ENCODE measurements at places on chromosomes 2 and 18. TPM values are rescaled to one million over a fixed set of nuclear protein-coding genes. Genes with fewer than 3 reads are reported as not detected.
A peak's percentile ranks its signal among the peaks of the same experiment; 100 is the strongest.

- no peak for DNase-seq
Observed at GRCh38 chr18:49486606-49486952, 455 bp downstream of the C18orf32 start.

GRCh38 chr2:190763901-190764514 lies 115.1 kb downstream of the NAB1 start:
- no peak for DNase-seq

DNA sequence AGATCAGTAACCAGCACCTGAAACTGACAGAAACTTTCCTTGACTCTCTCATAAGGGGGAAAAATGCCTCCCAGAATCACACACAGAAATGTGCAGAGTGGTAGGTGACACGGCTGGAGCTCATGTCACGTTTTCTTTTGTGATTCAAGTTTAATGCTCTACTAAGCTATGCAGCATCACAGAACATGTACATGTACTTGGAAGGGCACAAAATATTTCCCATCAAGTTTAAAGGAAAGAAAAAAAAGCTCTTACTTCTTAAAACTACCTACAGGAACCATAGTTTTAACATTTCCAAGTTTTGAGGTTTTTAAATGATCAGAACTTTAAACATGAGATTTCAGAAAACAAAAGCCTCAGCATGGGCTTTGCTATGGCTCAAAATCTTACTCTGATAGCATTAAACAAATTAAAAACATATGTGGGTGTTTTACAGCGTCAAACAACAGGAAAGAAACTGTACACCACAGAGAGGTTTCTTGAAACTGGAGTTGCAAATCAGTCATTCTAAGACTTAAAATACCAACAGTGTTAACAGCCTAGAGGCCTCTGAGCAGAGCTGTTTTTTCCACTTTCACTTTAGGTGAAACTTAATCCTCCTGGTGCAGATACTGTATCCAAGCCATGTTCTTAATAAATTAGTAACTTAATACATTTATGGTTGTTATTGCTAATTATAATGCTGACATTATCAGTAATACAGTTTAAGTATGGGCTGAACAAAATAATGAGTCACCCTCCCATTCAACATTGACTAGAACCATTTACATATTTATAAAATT lies 30.1 kb downstream of the MBP start:
- DNase-seq = peak; percentile 63

DNA sequence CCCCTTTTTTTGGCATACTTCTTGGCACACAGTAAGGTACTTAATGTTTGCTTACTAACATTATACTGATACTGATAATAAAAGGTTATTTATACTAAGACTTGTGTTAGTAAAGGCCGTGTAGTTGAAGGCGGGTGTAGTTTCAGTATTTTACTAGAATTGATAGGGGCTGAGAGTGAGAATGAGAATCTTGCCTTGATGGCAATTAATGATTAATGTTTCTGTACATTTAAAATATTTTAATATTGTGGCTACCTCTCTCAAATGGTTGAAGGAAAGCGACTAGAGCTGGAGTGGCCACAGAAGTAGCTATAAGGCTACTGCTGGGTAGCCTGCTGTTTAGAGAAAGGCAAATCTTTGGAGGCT lies 29.3 kb downstream of the PELI1 start:
- DNase-seq = no peak

DNA sequence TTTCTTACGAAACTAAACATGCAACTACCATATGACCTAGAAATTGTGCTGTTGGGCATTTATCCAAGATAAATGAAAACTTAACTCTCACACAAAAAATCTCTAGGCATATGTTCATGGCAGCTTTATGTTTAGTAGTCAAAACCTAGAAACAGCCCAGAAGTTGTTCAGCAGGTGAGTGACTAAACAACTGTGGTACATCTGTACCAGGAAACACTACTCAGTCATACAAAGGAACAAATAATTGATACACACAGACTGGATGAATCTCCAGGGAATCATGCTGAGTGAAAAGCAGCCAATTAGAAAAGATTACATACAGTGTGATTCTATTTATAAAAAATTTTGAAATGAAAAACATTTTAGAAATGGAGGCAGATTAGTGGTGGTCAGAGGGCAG lies 29.3 kb downstream of the DYNC2LI1 start:
- no peak for DNase-seq

DNA sequence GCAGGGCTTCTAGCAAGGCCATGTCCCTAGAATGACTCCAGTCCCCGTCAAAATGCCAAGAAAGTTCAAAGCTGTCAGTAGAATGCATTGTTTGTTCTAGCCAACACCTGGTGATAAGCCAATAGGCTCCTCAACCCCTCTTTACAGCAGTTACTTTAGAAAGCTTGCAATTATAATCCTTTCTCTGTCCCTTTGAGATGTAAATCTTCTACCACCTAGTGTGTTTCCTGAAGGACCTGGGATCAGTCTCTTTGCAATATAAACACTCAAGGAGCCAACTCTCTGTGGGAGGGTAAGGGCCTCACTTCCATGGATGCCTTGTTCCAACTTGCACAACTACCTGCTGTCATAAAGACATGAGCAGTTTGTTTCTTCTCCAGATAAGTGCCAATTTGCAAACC lies 301.8 kb downstream of the NBAS start:
- DNase-seq = no peak

- DNase-seq = no peak
Observed at GRCh38 chr2:161722547-161723503, 98.6 kb downstream of the SLC4A10 start.

- DNase-seq = no peak
Observed at GRCh38 chr2:174762464-174762863, 1.8 kb downstream of the CHRNA1 start.

- no peak for DNase-seq
Observed at GRCh38 chr18:29271501-29271900, 1094.6 kb upstream of the CDH2 start.

- DNase-seq = peak; percentile 18
Observed at GRCh38 chr2:11932048-11932512, 185.6 kb downstream of the LPIN1 start.

GRCh38 chr2:173311844-173312606 lies 42.6 kb upstream of the CDCA7 start:
- no peak for DNase-seq

GRCh38 chr2:229725716-229726574 lies 11.6 kb upstream of the DNER start:
- no peak for DNase-seq

- DNase-seq = peak; percentile 14
Observed at GRCh38 chr18:45024357-45025088, 343.8 kb downstream of the SETBP1 start.

- no peak for DNase-seq
Observed at GRCh38 chr2:199907008-199907714, 3.9 kb upstream of the C2orf69 start.

DNA sequence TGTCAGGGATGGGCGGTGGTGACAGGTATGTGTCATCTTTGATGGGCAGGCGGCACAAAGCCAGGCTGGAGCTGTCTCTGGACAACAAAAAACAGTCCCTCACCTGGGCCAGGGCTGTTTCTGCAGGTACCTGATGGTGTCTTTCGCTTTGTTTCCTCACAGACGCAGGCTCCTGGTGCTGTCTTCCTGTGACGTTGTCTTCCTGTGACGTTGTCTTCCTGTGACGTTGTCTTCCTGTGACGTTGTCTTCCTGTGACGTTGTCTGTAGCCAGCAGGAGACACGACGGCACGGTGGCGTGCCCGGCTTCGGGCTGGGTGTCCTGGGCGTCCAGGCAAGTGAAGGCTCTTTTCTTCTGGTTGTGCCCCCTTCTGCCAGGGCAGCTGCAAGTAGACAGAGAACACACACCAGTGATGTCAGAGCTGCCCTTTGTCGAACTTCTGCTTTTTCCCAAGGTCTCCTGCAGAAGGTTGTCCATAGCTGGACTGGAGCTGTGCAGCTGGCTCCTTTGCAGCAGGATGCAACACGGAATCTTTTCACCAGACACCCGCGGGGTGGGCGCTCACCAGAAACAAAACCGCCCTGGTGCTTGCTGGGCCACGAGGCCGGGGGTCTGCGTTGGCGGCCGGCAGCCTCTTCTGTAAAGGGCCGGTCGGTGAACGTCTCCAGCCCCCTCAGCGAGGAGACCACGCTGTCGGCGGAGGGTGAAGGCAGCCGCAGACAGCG lies 21.1 kb downstream of the GPR35 start:
- DNase-seq = no peak

GRCh38 chr2:100222844-100223243 lies 80.5 kb upstream of the AFF3 start:
- no peak for DNase-seq

Gene DNAJC5G
- 2.4 TPM for total RNA-seq

Gene MDH1B
- 0.86 TPM for total RNA-seq

Gene VWA3B
- not detected for total RNA-seq

Gene GKN2
- not detected for total RNA-seq

Gene AQP12A
- not detected for total RNA-seq

Gene UCN
- total RNA-seq = 0.64 TPM

Gene AFTPH
- 19.5 TPM for total RNA-seq
